ENCODE measurements at places on chromosomes 16 and 17.

GRCh38 chr16:18018376-18018775 lies 318.2 kb downstream of the NPIPA8 start:
- no peak for DNase-seq

GRCh38 chr17:51000835-51001638 lies 119.6 kb downstream of the SPAG9 start:
- no peak for DNase-seq

GRCh38 chr16:31501226-31501965 lies 6.8 kb downstream of the RUSF1 start:
- DNase-seq, result no peak

- no peak for DNase-seq
Measured at GRCh38 chr16:58047557-58048348, 22.2 kb downstream of the MMP15 start.

- DNase-seq, result no peak
Measured at GRCh38 chr17:42702446-42702845, 20.1 kb downstream of the CNTNAP1 start.

GRCh38 chr17:28878158-28878910 lies 19.2 kb downstream of the FLOT2 start:
- DNase-seq, result no peak

DNA sequence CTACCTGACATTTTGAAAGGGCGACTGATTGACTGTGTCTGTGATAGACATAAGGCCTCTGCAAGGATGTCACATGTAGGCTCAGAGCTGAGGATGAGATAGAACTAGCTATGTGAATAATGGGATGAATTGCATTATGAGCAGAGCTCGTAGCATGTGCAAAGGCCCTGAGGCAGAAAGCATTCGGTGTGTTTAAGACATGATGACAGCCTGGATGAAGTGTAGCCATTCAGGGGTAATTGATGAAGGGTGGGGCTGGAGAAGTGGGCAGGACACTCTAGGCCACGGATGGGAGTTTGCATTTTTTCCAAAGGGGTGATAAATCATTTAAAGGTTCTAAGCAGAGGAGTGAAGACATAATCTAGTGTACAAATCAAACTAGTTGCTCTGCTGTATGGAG lies 62.6 kb downstream of the USP43 start:
- DNase-seq, result no peak

DNA sequence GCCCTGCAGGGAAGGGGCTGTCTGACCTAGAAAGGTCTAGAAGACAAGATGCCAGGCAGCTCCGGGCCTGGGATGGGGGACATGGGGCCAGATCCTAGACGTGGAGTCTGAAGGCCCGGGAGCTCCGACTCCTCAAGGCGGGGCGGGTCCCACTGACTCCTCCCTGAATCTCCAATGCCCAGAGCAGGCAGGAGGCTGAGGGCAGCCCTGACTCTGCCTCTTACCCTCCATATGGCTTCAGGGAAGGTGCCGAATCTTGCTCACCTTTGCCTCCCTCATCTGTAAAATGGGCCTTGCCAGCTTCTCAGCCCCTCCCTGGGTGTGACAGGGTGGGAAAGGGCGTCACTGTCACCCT lies 14.8 kb downstream of the VASN start:
- no peak for DNase-seq

DNA sequence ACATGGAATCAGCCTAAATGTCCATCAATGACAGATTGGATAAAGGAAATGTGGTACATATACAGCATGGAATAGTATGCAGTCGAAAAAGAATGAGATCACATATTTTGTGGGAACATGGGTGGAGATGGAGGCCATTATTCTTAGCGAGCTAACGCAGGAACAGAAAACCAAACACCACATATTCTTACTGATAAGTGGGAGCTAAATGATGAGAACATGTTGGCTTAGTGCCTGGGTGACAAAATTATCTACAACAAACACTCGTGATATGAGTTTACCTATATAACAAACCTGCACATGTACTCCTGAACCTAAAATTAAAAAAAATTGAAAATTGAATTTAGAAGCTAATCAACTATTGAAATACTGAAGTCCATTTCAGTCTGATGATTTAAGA lies 6.1 kb downstream of the ANKS4B start:
- DNase-seq, result no peak

- no peak for DNase-seq
Measured at GRCh38 chr16:57405097-57405496, 530 bp downstream of the CCL17 start.

DNA sequence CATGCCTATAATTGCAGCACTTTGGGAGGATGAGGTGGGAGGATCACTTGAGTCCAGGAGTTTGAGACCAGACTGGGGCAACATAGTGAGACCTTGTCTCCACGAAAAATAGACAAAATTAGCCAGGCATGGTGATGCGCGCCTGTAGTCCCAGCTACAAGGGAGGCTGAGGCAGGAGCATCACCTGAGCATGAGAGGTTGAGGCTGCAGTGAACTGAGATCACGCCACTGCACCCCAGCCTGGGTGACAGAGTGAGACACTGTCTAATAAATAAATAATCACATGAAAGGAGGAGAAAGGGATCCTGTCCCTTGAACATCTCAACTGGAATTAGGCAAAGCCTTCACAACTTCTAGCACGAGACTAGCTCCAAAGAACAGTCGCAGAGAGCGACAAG lies 53.2 kb downstream of the TEKT5 start:
- DNase-seq, result no peak

- no peak for DNase-seq
Measured at GRCh38 chr16:49827805-49828438, 28.0 kb downstream of the ZNF423 start.

DNA sequence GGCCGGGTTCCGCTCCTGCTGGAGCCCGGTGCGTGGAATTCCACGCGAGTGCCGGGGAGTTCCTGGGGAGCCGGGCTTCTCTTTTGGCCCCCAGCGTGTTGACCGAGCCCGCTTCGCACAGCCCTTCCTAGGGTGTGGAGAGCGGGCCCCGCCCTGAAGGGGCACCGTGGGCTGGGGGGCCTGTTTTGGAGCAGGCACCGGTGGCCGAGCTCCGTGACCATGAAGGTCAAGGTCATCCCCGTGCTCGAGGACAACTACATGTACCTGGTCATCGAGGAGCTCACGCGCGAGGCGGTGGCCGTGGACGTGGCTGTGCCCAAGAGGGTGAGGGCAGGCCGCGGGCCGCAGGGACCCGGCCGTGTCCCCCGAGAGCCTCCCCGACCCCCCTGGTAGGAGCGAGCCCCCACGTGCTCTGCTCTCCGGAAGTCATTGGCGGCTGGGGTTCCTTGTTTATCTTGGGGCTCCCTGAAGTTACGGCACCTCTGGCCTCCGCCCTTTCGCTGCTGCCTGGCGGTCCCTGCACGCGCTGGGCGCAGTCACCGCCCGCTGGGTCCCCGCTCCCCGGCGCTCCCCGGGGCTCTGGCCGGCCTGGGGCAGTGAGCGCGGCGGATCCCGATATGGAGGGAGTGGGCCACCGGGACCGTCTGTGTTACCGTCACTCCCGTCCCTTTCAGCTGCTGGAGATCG lies 528 bp downstream of the HAGHL start:
- no peak for DNase-seq

GRCh38 chr16:27811881-27812280 lies 251.6 kb downstream of the GSG1L start:
- DNase-seq, result no peak

DNA sequence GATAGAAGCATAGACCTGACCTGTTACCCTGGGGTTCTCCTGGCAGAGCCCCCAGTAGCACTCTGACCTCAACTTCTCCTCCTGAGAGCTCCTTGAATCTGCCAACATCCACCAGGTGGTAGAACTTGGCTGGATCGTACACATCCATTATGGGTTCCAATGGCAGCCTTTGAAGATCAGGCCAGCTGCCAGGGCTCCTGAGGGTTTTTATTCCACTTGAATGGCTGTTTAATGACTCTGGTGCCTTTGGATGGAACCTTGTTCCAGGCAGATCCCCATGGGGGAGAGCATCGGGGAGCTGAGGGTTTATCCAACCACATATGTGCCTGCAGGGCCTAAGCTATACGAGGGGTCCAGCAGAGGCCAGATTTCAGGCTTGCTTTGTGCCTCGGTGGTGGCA lies 47.1 kb upstream of the CLEC19A start:
- DNase-seq, result no peak

Measured in stimulated activated naive CD4-positive, alpha-beta T cell treated with Interleukin-2 at 50 U/mL for 16 hours (primary cell).